ENCODE measurements at places on chromosomes 16 and 17. TPM values are rescaled to one million over a fixed set of nuclear protein-coding genes. Genes with fewer than 3 reads are reported as not detected.

The RCVRN gene
- not detected for total RNA-seq

The CDK5RAP3 gene
- total RNA-seq = 105 TPM

The VASN gene
- total RNA-seq = 7.5 TPM

The MMP28 gene
- total RNA-seq = 9.7 TPM

The SLC6A2 gene
- 0.08 TPM for total RNA-seq

The STH gene
- not detected for total RNA-seq

The ABCC6 gene
- total RNA-seq = 1.4 TPM

The PIK3R6 gene
- not detected for total RNA-seq

The PCGF2 gene
- total RNA-seq = 62.4 TPM

The SDR42E1 gene
- 1.4 TPM for total RNA-seq

The PERCC1 gene
- total RNA-seq = not detected

The GNAO1 gene
- total RNA-seq = 0.38 TPM

The CNGB1 gene
- 0.40 TPM for total RNA-seq

The TOM1L2 gene
- 16.7 TPM for total RNA-seq

The PRSS33 gene
- total RNA-seq = not detected

The OTOA gene
- 0.05 TPM for total RNA-seq

The KCNJ16 gene
- 0.22 TPM for total RNA-seq

The FOXJ1 gene
- total RNA-seq = 0.40 TPM

The EPN3 gene
- 0.32 TPM for total RNA-seq

The SMTNL2 gene
- total RNA-seq = 0.36 TPM

The CSNK1D gene
- total RNA-seq = 183 TPM

The KRTAP4-6 gene
- total RNA-seq = not detected

The CES2 gene
- 27.6 TPM for total RNA-seq

The CCDC154 gene
- total RNA-seq = 0.11 TPM

The CD300H gene
- 0.53 TPM for total RNA-seq

The MYL4 gene
- 0.23 TPM for total RNA-seq

The ABCA8 gene
- 0.15 TPM for total RNA-seq

The ARMC5 gene
- 12.4 TPM for total RNA-seq

The TBC1D3C gene
- not detected for total RNA-seq

The GINS3 gene
- total RNA-seq = 21.8 TPM

The MAP3K14 gene
- 58.3 TPM for total RNA-seq

The SCRN2 gene
- total RNA-seq = 41.0 TPM

The SHBG gene
- 0.35 TPM for total RNA-seq

The SPATA22 gene
- not detected for total RNA-seq

The LAT gene
- total RNA-seq = 4.7 TPM

The MYH8 gene
- total RNA-seq = not detected

The TBKBP1 gene
- 4.4 TPM for total RNA-seq

The ACOX1 gene
- total RNA-seq = 16.2 TPM

The KRT36 gene
- total RNA-seq = not detected
